Stimulated activated CD4-positive, alpha-beta T cell treated with anti-CD3 and anti-CD28 coated beads, Interleukin-2, amount 100 ng/mL, for 4 hours (primary cell): ENCODE measurements at places on chromosomes 12 and 14.
A peak's percentile ranks its signal among the peaks of the same experiment; 100 is the strongest.

GRCh38 chr12:42807766-42808165, 218.2 kb upstream of the PRICKLE1 start:
- no peak for DNase-seq

DNA sequence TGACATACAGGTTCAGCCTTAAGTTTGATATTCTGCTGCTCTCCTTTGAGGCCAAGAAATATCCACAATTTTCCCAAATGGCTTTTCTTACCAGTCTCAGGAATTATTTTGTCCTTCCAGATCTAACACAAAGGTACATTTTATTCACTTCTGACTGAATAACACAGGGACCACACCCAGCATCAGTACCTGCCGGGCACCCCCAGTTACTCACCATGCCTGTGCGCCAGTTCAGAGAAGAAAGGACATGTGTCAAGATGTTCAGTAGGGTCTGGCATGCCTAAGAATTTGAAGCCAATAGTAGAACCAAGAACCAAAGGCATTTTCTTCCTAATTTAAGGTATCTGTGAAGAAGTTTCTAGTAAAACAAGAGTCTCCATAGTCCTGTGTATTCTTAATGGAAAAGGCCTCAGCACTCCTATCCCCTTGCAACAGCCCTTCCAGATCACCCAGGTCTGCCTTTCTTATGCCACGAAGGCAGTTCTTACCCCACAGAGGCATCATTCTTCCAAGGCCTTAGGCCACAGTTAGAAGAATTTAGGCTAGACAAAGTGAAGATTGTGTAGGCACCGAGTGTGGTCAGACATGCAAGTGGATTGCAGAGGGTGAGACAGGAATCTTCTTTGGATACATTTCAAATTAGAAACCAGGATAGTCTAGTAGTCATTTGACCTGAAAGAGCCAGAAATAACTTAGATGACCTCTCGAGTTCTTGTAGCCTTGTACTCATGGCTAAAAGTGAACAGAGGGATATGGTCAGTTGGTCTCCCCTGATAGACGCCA, 140.1 kb upstream of the HIF1A start:
- DNase-seq: no peak

GRCh38 chr14:106216679-106217078, 690.3 kb downstream of the TMEM121 start:
- DNase-seq: no peak

DNA sequence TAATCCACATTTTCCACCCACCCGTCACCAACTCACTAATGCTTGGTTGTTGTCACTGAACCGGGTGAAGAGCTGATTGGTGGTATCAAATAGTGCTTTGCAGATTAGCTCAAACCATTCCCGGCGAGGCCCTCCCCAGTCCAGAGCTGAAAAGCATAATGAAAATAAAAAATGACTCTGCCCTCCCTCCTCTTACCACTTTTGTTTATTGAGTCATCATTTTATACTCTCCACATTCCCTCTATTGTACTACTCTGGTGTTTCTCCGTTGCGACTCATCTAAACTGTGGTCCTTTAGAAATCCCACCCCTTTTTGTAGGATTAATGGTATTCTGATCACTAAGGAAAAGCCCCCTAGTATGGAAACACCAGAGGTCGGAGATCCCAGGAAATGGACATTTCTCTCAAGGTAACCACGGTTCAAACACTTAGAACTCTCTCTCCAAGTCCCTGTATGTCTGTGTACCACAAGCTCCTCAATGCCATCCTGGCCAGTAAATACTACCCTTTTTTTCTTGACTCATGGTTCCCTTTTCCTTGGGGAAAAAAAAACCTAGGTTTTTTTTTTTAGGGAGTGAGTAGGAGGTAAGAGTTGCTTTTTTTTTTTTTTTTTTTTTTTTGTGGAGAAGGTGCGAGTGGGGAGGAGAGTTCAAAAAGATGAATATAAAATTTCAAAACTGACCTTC, 42.0 kb downstream of the AREL1 start:
- DNase-seq: no peak

- DNase-seq: no peak
These were observed 1.2 kb downstream of the WNT5B start for GRCh38 chr12:1630133-1630826.

GRCh38 chr12:51687614-51688013, 96.6 kb downstream of the SCN8A start:
- no peak for DNase-seq

DNA sequence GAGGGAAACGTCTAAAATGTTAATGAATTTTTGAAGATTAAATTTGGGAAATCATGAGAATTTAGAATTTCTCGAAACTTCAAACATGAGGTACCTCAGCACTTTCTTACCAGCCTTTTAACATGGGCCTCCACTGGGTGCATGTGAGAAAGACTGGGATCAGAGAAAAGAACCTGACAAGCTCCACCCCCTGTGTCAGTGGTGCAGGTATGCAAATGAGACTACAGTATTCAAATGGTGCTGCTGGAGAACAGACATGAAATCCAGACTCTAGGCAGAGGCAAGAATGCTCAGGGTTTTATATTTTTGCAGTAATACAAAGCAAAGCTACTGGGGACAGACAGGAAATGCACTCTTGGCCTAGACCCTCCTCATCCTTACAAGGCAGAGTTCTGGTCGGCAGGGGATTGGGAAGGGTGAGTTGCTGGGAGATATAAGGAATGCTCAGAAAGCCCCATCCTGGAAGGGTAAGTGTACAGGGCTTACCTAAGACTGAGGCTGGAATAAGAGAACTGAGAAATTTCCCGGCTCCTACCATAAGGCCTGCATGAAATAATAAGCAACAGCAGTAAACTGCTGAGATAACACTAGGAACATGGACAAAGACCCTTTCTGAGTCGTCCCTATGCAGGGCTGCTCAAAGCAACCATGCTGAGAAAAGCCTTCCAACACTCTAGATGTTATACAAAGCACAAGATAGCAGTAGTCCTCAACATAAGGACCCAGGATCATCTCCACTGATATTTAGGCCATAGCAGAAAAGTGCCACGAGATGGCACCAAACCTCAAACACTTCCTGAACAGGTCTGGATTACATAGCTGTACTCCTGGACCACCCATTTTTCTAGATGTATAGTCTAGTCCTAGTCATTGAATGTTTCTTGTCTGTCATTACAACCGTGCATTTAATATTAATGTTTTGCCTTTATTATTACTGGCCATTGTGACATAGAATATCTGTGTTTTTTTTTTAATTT, 260.8 kb downstream of the RASSF9 start:
- DNase-seq: no peak

GRCh38 chr14:97218274-97218673, 421.1 kb downstream of the VRK1 start:
- DNase-seq: no peak

DNA sequence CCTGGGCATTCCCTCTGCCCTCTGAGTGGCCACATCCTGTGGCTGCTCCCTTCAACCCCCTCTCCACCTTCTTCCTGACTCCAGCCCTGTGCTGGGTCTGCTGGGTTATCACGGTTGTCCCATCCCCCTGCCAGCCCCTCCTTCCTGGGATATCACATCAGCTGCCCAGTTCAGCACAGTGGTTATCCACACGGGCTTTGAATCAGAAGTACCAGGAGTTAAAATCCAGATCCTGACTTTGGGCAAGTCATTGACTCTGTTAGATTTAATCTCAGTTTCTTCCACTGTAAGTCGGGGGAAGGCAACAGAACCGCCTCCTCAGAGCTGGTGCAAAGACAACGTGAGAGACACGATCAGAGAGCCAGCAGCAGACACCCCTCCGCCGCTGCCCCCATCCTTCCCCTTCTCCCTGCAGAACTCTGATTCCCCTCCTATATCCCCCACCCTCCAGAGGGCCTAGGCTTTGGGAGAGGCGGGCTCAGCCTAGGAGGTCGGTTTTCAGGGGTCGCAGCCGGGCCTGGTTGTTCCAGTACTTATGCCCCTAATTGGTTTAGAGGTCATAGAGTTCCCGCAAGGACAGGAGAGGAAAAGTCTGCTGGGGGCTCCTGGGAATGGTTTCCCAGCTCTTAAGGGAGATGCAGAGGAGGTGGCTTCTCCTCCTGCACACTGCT, 42.5 kb downstream of the PRIMA1 start:
- DNase-seq: no peak

- DNase-seq: no peak
These were observed 11.5 kb downstream of the FBXO21 start for GRCh38 chr12:117178745-117179144.

DNA sequence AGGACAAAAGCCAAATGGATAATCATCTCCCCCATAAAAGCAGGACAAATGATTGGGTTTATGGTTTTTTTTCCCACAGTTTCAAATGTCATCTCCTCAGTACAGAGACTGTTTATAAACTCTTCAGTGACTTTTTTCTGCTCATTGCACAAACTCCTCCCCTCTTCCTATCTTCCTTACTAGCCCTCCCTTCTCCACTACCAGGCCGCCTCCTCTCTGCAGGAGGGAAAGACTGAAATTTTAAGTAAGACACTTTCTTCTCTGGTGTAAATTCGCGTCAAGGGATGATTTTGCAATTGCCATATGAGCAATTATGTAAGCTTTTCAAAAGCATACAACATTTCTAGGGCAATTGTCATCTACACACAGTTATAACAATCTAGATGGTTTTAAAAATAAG, 37.0 kb downstream of the BTG1 start:
- no peak for DNase-seq

- DNase-seq: no peak
These were observed 217.3 kb upstream of the CRY1 start for GRCh38 chr12:107310621-107311020.

- no peak for DNase-seq
These were observed 53.0 kb upstream of the FUT8 start for GRCh38 chr14:65359503-65359902.

- no peak for DNase-seq
These were observed 86.9 kb downstream of the ANO6 start for GRCh38 chr12:45302621-45303369.

- no peak for DNase-seq
These were observed 142.5 kb downstream of the TMX1 start for GRCh38 chr14:51382506-51382905.

DNA sequence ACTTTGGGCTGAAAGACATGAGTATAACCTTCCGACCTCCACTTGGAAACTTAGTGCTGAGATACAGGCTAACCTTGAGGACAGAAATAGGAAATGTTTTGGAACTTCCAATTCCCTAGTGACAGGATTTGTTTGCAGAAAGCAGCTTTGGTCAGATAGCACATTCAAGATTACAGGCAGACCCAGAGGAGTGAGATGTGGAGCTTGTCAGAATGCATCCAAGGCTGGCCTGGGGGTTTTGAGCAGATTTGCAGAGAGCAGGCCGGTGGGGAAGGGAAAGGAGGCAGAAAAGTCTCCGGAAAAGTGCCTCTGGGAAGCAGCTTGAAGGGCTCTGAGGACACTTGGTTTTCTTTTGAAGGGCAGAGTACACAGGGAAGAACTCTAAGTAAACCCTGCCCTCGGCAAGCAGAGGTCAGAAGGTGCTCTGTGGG, 180.3 kb downstream of the ETV6 start:
- no peak for DNase-seq

GRCh38 chr14:68911594-68912227, 67.4 kb downstream of the ACTN1 start:
- DNase-seq: peak; percentile 69

GRCh38 chr12:106345746-106346145, 11.8 kb upstream of the POLR3B start:
- DNase-seq: no peak

DNA sequence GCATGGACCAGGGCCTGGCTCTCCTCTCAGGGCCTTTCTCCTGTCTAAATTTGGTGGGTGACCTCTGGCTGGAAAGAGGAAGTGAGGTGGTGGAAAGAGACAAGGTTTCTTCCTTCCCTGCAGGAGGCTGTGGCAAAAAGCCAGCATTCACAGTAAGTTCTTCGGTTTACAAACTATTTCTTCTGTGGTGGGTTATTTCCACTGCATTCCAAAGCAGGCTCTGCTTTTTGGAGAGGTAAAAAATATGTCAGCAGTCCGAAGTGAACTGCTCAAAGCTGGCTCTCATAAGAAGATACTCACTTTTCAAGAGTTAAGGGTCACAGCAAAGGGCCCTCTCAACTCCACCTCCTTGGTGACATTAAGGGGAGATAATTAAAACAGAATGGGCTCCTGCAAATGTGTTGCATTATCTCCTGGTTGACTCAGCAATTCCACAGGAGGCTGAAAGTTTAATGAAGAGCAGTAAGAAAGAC, 48.9 kb upstream of the POC1B start:
- no peak for DNase-seq

DNA sequence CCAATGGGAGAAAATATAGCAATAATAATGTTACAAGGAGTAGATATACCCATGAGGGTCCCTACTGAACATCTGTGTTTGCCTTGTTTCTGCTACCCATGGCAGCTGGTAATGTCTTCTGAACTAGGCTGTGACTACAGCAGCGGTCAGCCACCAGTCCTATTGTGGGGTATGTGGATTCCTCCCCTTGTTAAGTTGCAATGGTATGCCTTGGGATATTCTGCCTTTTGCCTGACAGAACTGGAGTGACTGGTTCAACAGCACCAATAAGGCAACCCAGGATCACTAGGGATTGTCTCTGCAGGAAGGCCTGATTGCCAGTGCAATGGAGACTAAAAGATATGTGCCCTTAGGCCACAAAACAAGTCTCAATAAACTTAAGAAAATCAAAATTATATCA, 9.7 kb upstream of the ATL1 start:
- no peak for DNase-seq

- no peak for DNase-seq
These were observed 244.0 kb upstream of the MDGA2 start for GRCh38 chr14:47919334-47919846.

- DNase-seq: no peak
These were observed 154.0 kb upstream of the NUDT4 start for GRCh38 chr12:93223440-93224426.

DNA sequence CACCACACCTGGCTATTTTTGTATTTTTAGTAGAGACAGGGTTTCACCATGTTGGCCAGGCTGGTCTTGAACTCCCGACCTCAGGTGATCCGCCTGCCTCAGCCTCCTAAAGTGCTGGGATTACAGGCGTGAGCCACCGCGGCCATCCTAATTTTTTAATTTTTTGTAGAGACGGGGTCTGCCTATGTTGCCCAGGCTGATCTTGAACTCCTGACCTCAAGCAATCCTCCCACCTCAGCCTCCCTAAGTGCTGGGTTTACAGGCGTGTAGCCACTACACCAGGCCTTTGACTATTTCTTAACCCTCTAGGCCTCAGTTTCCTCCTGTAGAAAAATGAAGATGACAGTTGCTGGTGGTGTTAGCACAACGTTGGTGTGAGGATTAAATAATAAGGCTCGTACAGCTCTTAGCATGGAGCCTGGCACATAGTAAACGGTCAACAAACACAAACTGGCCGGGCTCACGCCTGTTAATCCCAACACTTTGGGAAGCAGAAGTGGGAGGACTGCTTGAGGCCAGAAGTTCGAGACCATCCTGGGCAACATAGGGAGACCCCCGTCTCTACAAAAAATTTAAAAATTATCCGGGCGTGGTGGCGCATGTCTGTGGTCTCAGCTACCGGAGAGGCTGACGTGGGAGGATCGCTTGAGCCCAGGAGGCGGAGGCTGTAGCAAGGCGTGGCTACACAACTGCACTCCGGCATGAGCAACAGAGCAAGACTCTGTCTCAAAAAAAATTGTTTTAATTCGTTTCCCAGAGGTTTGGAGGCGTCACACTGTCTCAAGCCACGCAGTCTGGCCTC, 979 bp downstream of the DDX54 start:
- DNase-seq: peak; percentile 65

- DNase-seq: no peak
These were observed 90.0 kb downstream of the SINHCAF start for GRCh38 chr12:31235868-31236395.
